ENCODE measurements at places on chromosomes 11 and 22. TPM values are rescaled to one million over a fixed set of nuclear protein-coding genes. Genes with fewer than 3 reads are reported as not detected.

- H3K36me3 ChIP-seq: no peaks in the 10 kb centered on the region
- DNase-seq: no peak
- H3K4me3 ChIP-seq: no peak overlapping the region
- H3K27ac ChIP-seq: no peak overlapping the region
Observed at GRCh38 chr11:77055101-77055561, 11.6 kb upstream of the CAPN5 start.

GRCh38 chr11:19410032-19410431, 169.3 kb upstream of the E2F8 start:
- H3K4me3 ChIP-seq: no peak overlapping the region
- peaks cover 3% of the 10 kb centered on the region for H3K27me3 ChIP-seq
- no peaks in the 10 kb centered on the region for H3K4me1 ChIP-seq
- H3K27ac ChIP-seq: no peak overlapping the region
- no peak for DNase-seq
- H3K36me3 ChIP-seq: no peaks in the 10 kb centered on the region

Gene VSIG10L2
- total RNA-seq: not detected

Gene MMP12
- total RNA-seq: 0.36 TPM

Gene NELL1
- total RNA-seq: not detected

Data from osteoblast (primary cell).